ENCODE measurements at places on chromosomes 5 and 9.

GRCh38 chr5:7395947-7396712 lies at the start of gene ADCY2:
ADCY2 (plus strand) TSS chr5:7396138; CDS start chr5:7396297, 159 bp downstream.
- no peak within 1 kb of the TSS for H3K4me3 ChIP-seq
- no peak for DNase-seq
- H3K4me1 ChIP-seq, result no peaks in the 10 kb centered on the region

- no peak overlapping the region for H3K4me3 ChIP-seq
- no peak for DNase-seq
- H3K36me3 ChIP-seq, result no peaks in the 10 kb centered on the region
- no peak overlapping the region for H3K27ac ChIP-seq
Measured at GRCh38 chr5:79561525-79561893, 47.6 kb upstream of the HOMER1 start.

DNA sequence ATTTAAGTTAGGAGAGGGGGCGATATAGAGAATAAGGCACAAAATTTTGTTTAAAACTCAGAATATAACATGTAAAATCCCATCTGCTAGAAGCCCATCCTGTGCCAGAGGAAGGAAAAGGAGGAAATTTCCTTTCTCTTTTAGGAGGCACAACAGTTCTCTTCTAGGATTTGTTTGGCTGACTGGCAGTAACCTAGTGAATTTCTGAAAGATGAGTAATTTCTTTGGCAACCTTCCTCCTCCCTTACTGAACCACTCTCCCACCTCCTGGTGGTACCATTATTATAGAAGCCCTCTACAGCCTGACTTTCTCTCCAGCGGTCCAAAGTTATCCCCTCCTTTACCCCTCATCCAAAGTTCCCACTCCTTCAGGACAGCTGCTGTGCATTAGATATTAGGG lies 18.3 kb downstream of the MOCS2 start:
- DNase-seq, result no peak
- H3K4me1 ChIP-seq, result peaks cover 11% of the 10 kb centered on the region
- no peaks in the 10 kb centered on the region for H3K36me3 ChIP-seq
- no peak overlapping the region for H3K4me3 ChIP-seq

- H3K36me3 ChIP-seq, result no peaks in the 10 kb centered on the region
- no peak overlapping the region for H3K4me3 ChIP-seq
- no peaks in the 10 kb centered on the region for H3K4me1 ChIP-seq
- no peak overlapping the region for H3K27ac ChIP-seq
Measured at GRCh38 chr5:2530609-2531008, 220.9 kb downstream of the IRX2 start.

DNA sequence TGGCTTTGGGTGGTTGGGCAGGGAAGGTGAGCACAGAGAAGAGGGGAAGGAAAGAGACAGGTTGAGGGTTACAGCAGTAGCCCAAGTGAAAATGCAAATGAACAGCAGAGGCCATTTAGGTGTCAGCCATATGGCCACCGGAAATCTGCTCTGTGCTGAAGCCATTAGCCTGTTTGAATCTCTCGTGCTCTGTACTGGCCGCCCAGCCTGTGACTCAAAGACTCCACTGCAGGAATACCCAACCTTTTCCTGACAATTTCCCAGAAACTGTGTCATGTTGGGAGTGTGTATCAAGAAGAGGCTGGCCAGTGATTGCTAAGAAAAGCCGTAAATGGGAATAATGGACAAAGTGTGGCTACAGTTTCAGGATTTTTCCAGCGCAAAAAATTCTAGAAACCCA lies 35.9 kb upstream of the RAI14 start:
- H3K27me3 ChIP-seq, result no peaks in the 10 kb centered on the region
- no peaks in the 10 kb centered on the region for H3K36me3 ChIP-seq
- H3K4me3 ChIP-seq, result no peak overlapping the region
- H3K27ac ChIP-seq, result no peak overlapping the region

GRCh38 chr5:98604721-98605425 lies 168.6 kb upstream of the RGMB start:
- H3K36me3 ChIP-seq, result no peaks in the 10 kb centered on the region
- H3K4me3 ChIP-seq, result no peak overlapping the region

GRCh38 chr9:13860946-13861640 lies 452.8 kb downstream of the NFIB start:
- no peaks in the 10 kb centered on the region for H3K4me1 ChIP-seq
- no peak overlapping the region for H3K27ac ChIP-seq
- no peaks in the 10 kb centered on the region for H3K36me3 ChIP-seq
- H3K4me3 ChIP-seq, result no peak overlapping the region
